ENCODE measurements at places on chromosomes 4 and X.

- DNase-seq, result no peak
These were observed 67.7 kb upstream of the PGRMC2 start for GRCh38 chr4:128355305-128355704.

- no peak for DNase-seq
These were observed 547.8 kb upstream of the PCDH7 start for GRCh38 chr4:30172416-30172815.

- DNase-seq, result no peak
These were observed 10.1 kb upstream of the LDB2 start for GRCh38 chr4:16908377-16909021.

GRCh38 chrX:150438165-150438564, 75.0 kb downstream of the MAMLD1 start:
- no peak for DNase-seq

- no peak for DNase-seq
These were observed 131.6 kb downstream of the SLIT2 start for GRCh38 chr4:20383283-20383682.

DNA sequence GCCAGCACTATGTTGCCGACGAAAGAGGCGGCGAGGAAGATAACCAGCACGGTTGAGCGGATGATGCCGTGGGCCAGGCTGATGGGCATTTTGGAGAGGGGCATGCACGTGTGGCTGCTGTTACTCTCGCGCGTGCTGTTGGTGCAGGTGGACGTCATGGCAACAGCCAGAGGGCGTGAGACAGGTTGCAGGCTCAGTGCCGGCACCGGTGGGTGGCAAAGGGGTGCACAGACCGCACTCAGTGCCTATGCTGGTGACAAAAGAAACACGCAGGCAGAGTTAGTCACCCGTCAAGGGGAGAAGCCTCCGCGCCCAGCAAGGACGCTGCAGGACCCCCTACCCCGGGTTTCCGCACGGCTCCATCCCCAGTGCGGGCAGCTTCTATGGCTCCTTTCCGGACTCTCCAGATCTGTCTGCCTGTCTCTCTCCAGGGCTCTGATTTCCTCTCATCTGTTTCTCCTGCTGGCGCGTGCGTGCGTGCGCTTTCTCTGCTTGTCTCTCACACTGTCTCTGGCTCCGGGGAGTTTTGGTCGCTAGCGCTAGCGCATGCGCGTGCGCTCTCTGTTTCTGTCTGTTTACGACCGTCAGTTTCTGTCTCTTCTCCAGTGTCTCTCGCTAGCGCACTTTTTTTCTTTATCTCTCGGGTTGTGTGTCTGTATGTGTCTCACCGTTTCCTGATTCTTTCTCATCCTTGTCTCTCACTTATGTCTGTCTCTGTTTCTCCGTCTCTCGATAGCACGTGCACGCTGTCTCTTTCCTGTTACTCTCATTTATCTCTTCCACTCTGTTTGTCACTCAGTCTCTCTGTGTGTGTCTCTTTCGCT, 2.1 kb downstream of the GPR101 start:
- no peak for DNase-seq
